Liver (tissue), 10 donors: ENCODE measurements at places on chromosomes 3 and 15. TPM values are rescaled to one million over a fixed set of nuclear protein-coding genes. Genes with fewer than 3 reads are reported as not detected.

STRIT1 gene
- not detected for polyA plus RNA-seq

SLC35A5 gene
- polyA plus RNA-seq = 12.2 TPM

SCAMP2 gene
- 34.8 TPM for polyA plus RNA-seq

DAPK2 gene
- polyA plus RNA-seq = 1.1 TPM

SHF gene
- 15.7 TPM for polyA plus RNA-seq

CSPG5 gene
- not detected for polyA plus RNA-seq

DNA sequence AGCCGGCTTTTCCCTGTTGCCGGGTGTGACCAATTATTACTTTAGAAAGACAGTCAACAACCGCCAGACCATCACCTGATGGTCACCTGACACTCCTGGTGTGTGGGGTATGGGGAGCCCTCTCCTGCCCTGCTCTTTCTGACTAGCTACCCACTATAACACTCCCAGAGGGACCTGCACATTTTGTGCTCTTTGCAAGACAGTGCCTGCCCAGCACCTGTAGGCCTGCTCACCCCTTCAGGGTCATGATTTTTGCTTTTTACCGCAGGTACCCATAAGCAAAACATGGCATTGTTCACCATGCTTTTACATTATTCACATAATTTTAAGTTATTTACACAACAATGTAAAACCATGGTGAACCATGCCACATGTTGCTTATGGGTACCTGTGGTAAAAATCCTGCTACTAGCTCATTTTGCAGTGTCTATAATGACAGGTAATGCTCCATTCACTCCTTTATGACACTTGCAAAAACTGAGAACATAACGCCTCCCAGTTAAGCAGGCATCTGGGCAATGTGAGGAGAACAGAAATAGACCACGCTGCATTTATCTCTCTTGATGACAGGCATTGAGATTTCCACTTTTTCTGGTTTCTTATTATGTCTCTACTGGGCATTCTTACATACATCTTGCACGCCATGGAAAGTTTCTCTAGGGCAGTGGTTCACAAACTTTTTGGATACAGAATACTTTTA, 9.9 kb downstream of the CCRL2 start:
- DNase-seq = no peak

GRCh38 chr3:14633819-14634424, 17.6 kb upstream of the CCDC174 start:
- peak; percentile 54 for DNase-seq

DNA sequence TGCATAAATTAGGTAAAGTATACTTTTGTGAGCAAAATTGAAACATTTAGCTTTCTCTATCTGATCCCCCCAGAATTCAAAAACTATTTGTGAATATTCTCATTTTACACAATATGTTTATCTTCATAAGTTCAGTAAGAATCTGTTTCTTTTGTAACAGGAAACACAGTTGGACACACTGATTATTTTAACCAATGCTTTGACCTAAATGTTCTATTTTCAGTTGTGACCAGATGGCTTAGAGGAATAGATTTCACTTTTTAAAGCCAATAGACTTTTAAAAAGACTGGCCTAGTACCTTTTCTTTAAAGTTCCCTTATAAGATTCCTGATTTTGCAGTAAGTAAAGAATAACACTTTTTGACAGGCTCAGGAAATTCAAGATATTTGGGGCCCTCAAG, 74.0 kb upstream of the STRIT1 start:
- no peak for DNase-seq

GRCh38 chr15:39361497-39361896, 219.4 kb upstream of the THBS1 start:
- DNase-seq = no peak

- no peak for DNase-seq
These were observed 45.6 kb downstream of the SENP2 start for GRCh38 chr3:185631508-185632206.

DNA sequence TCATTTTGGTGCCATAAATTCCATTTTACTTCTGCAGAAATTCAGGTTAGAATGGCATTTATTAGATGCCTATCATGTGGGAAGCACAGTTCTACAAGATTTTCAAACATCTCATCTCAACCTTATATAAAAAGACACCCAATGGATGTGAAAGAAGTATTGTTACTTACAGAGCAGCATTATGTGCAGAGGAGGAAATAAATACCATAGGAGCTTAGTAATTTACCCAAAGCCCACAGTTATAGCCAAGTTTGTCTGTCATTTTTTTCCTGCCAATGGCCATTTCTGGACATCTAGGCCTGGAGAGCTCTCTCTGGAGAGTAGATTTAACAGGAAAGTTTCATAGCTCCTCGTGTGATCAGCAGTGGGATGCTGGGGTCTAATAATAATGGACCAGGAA, 659.4 kb upstream of the NAALADL2 start:
- DNase-seq = no peak

GRCh38 chr3:13080591-13080990, 7.4 kb upstream of the IQSEC1 start:
- no peak for DNase-seq

DNA sequence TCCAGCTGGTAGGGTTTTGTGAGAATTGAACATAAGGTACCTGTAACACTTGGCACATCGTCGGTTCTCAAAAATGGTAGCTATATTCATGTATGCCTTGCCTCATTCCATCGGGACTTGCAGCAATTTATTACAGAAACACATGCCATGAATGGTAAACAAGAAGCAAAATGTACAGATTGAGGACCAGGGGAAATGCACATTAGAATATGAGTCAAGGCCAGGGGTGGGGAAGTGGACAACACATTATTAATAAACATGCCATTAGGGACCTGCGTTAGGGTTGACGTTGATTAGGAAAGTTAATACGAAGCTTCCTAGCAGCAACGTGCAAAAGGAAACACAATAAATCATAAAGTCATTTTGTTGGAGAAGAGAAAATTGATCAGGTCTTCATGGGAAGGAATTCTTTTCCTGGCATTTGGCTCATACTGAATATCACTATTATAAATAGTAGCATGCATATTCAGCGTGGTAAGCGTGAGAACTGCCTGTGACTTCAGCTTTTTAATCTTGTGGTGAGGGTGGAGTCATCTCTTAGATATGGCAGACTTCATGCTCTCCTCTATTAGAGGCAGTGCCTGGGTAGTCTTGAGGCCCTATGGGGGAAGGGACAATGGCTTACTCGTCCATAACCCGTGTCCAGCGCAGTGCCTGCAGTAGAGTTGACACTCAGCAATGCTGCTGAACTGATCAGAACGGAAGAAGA, 184.9 kb downstream of the SV2B start:
- no peak for DNase-seq

DNA sequence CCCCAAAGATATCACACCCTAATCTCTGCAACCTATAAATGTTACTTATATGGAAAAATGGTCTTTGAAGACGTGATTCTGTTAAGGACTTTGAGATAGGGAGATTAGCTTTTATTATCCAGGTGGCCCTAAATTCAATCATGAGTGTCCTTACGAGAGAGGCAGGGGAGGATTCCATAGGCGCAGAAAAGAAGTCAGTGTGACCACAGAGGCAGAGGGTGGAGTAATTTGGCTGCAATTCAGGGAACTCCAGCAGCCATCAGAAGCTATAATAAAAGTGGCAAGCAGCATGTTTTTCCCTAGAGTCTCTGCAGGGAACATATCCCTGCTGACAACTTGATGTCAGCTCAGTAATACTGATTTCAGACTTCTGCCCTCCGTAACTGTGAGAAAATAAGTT, 315.2 kb upstream of the ROBO2 start:
- DNase-seq = no peak

DNA sequence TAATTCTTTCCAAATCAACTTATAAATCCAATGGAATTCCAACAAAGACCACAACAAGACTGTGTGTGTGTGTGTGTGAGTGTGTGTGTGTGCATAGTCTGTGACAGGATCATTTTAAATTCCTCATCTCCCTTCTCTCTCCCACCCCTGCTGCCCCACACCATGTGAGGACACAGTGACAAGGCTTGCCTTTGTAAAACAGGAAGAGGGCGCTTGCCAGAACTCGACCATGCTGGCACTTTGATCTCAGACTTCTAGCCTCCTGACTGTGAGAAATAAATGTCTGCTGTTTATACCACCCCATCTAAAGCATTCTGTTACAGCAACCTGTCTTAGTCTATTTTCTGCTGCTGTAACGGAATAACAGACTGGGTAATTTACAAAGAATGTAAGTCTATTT, 99.1 kb downstream of the NSMCE3 start:
- DNase-seq = no peak

- no peak for DNase-seq
These were observed 71.4 kb downstream of the ITGB5 start for GRCh38 chr3:124815781-124816180.

GRCh38 chr3:97692831-97693230, 71.7 kb upstream of the ARL6 start:
- DNase-seq = no peak

- DNase-seq = no peak
These were observed 395.9 kb upstream of the ZNF717 start for GRCh38 chr3:76181213-76181612.

- DNase-seq = no peak
These were observed 4.3 kb upstream of the GPR160 start for GRCh38 chr3:170033489-170033888.

GRCh38 chr3:62467966-62468722, 94.8 kb upstream of the FEZF2 start:
- no peak for DNase-seq
